Retina (tissue), 1 donor: ENCODE measurements at places on chromosomes 13 and 19.

DNA sequence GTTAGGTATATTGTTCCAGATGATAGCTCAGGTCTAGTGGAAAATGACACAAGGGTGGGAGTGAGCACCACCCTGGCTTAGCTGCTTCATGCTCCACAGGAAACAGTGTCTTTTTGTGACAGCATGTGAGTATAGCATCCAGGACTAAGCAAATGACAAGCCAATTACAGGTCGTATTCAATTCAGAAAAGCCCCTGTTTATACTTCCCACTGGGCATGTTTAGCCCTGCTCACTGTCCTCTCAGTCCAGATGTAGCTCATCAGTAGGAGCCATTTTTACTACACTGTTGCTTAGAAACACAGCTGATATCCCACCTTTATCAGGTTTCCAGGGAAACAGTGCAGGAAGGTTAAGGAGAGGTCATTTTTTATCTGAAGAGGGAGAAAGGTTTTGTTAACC, 8.0 kb downstream of the ABHD13 start:
- DNase-seq = peak; percentile 13

DNA sequence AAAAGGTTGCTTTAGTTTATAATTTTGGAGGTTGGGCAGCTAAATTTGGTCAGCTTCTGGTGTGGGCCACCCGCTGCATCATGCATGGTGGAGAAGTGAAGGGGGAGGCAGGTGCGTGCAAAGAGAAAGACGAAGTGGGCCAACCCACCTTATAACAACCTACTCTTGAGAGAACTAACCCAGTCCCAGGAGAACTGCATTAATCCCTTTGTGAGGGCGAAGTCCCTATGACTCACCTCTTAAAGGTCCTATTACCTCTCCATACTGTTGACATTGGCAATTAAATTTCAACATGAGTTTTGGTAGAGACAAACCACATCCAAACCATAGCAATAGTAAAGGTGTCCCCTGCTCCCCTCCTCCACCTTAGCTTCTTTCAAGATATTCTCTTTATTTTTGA, 7.7 kb upstream of the FGF9 start:
- DNase-seq = no peak

DNA sequence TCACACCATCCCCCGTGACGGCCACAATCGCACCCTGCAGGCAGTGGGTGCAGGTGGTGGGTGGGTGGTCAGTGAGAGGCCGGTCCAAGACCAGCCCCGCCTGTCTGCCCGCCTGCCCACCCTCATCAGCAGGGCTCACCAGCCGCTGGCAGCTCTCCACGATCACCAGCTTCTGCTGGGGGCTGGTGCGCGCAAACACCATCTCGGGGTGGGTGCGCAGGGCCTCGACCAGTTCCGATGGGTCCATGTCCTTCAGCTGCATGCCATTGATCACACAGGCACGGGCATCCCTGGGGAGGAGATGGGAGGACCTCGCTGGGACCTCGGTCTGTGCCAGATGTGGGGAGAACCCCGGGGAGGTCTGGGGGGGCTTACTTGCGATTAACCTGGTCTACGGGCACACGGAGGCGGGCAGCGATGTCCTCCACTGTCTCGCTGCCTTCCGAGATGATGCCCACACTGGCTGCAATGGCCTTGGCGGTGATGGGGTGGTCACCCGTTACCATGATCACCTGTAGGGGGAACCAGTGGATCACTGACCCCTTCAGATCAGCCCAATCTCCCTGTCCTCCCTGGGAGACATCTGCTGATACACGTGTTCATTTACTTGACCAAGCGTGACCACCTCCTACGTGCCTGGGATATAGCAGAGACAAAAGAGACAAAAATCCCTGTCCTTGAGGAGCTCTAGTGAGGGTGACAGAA, 8.0 kb downstream of the ATP4A start:
- DNase-seq = peak; percentile 13

- no peak for DNase-seq
Observed at GRCh38 chr19:10474962-10475451, 28.1 kb downstream of the KEAP1 start.

- no peak for DNase-seq
Observed at GRCh38 chr19:18490728-18491127, 31.1 kb downstream of the ELL start.

DNA sequence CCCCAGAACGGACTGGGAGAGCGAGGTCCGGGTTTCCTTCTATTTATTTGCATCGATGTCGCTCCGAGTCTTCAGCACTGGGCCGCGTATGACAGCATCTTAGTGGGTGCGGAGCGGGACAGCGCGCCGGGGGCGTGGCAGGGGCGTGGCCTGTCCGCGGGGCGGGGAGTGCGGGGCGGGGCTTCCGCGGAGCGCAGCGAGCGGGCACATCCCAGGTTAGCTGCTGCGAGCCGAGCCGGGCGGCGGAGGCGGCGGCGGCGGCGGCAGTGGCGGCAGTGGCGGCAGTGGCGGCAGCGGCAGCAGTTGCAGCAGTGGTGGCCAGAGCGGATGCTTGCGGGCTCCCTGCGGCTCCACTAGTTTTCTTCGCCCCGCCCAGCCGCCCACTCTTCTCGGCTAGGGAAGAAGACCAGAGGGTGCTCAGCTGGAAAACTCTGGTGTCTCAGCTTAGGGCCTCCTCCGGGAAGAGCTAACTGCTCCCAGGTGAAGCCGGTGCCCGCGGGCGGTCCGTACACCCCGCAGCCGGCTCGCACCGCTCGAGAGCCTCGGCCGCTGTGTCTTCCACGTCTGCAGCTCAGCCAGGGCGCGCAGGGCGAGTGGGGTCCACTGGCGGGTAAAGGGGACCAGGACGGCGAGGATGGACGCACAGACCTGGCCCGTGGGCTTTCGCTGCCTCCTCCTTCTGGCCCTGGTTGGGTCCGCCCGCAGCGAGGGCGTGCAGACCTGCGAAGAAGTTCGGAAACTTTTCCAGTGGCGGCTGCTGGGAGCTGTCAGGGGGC, at the start of gene GPC5:
Gene GPC5 (plus strand): TSS at position 209 of the 776 bp plus-strand sequence.
- peak; percentile 86 for DNase-seq

DNA sequence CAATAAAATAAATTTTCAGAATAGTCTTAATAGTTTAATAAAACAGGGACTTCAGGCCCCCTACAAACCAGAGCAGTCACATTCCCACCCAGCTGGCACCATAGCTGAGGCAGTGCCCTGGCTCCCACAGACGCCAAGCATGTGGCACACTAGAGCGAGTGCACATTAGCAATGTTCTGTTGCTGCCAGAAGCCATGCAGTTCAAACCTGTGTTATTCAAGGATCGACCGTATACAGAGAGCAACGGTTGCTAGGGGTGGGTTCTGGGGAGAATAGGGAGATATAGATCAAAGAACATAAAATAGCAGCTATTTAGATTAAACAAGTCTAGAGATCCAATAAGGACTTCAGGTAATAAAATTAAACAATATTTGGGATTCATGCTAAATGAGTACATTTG, 419.3 kb upstream of the KLHL1 start:
- no peak for DNase-seq

- peak; percentile 81 for DNase-seq
Observed at GRCh38 chr13:94711561-94712286, 621 bp downstream of the SOX21 start.

DNA sequence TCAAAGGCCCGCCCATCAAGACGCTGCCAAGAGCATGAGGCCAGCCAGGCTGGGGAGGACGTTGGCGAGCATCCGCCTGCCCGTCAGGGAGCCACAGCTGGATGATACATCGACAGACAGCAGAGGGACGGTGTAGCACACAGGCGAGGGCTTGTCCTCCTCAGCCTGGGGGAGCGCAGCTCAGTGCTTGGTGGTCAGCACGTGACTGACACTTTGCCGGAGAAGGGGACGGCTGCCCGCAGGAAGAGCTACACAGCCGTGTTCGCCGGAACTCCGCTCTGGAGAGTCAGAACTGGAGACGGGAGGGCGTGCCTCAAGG, 34.1 kb downstream of the CSNK1G2 start:
- no peak for DNase-seq
